Activated T-helper 1 cell treated with anti-CD3 and anti-CD28 coated beads, Interleukin-2, amount 50 U/mL, for 16 hours (primary cell): ENCODE measurements at places on chromosomes 4 and X.

- no peak for DNase-seq
These were observed 50.0 kb upstream of the TRIM2 start for GRCh38 chr4:153154007-153154975.

DNA sequence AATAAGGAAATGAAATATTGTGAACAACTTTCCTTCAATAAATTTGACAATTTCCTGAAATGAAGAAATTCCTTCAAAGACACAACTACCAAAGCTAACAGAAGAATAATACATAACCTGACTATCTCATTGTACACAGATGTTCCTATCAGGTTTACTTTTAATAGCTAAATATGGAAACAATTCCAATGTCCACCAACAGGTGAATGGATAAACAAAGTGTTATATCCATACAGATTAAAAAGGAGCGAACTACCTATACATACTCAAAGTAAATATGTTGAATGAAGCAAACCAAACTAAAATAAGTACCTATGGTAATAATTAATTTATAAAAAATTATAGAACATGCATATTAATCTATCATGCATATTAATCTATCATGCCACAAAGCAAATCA lies 554.9 kb downstream of the PPP4R3C start:
- no peak for DNase-seq

DNA sequence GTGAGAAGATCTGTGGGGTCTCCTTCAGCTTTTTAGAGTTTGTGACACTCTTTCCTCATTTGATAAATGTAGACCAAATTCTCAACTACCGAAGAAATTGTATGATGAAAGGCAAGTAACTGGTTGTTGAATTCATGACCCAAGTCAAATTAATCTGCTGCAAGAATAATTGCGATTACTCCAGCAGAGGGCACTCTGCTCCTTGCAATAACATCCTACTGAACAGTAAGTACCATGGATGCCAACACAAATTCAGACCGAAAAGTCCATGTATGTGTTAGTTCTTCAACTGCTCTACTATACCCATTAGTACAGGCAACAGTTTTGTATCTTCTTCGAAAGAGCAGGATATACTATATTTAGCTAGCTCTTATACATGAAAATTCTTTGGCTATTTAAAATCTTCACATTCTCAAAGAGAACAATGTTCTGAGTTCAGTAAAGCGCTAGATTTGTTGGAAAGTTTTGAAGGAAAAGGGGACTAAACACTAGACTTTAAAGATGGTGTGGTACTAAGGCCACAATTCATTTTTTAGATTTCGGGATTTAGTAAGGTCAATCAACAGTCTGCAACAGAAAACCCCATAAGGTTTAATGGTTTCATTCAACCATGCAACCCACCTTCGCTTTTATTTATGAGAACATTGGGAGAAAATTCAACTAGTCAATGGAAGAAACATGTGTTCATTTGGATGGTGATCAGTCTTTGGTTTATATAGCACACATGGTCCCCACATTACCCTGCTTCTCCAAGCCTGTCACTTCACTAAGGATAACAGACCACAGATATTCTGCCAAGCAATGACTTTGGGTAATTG lies 105.4 kb upstream of the TBC1D9 start:
- DNase-seq = no peak

- DNase-seq = no peak
These were observed 237.0 kb downstream of the MGST2 start for GRCh38 chr4:139902321-139903320.

- no peak for DNase-seq
These were observed 184.4 kb upstream of the CASK start for GRCh38 chrX:42107495-42108488.

GRCh38 chr4:125444166-125444565 lies 129.4 kb downstream of the FAT4 start:
- no peak for DNase-seq

- DNase-seq = no peak
These were observed 212.9 kb downstream of the CBR4 start for GRCh38 chr4:168797194-168797593.
